ENCODE measurements at places on chromosomes 6 and 20.

- H3K4me3 ChIP-seq = peak overlapping the region; percentile 26
- no peaks in the 10 kb centered on the region for H3K27me3 ChIP-seq
- DNase-seq = peak; percentile 89
- H3K36me3 ChIP-seq = peaks cover 8% of the 10 kb centered on the region
- H3K27ac ChIP-seq = peak overlapping the region; percentile 93
- peaks cover 91% of the 10 kb centered on the region for H3K4me1 ChIP-seq
These were observed 199.7 kb upstream of the KCNQ5 start for GRCh38 chr6:72422171-72422570.

- no peak overlapping the region for H3K4me3 ChIP-seq
- DNase-seq = no peak
- H3K27ac ChIP-seq = no peak overlapping the region
- no peaks in the 10 kb centered on the region for H3K36me3 ChIP-seq
- H3K4me1 ChIP-seq = no peaks in the 10 kb centered on the region
These were observed 12.4 kb upstream of the DEFB118 start for GRCh38 chr20:31355981-31356380.

GRCh38 chr6:153162646-153163045 lies 31.6 kb upstream of the RGS17 start:
- no peaks in the 10 kb centered on the region for H3K36me3 ChIP-seq
- no peak overlapping the region for H3K4me3 ChIP-seq
- H3K27me3 ChIP-seq = peaks cover 4% of the 10 kb centered on the region
- no peak for DNase-seq
- H3K27ac ChIP-seq = no peak overlapping the region

DNA sequence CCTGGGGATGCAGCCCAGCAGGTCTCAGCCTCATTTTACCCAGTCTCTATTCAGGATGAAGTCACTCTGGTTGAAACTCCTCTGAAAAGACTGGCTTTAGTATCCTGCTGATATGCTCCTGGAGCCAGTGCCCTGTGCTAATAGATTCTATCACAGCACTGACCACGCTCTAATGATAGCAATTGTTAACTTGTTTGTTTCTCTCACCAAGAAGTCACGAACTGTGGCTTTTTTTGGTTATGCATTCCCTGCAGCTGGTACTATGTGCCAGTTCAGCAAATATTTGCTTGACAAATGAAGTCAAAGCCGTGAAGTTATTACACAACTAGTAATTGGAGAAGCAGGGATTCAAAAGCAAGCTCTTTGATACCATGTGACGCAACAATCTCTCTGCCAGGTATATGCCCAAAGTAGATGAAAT lies 754.6 kb downstream of the KIF16B start:
- no peak for DNase-seq
- H3K4me1 ChIP-seq = no peaks in the 10 kb centered on the region
- H3K4me3 ChIP-seq = no peak overlapping the region
- H3K27ac ChIP-seq = no peak overlapping the region

DNA sequence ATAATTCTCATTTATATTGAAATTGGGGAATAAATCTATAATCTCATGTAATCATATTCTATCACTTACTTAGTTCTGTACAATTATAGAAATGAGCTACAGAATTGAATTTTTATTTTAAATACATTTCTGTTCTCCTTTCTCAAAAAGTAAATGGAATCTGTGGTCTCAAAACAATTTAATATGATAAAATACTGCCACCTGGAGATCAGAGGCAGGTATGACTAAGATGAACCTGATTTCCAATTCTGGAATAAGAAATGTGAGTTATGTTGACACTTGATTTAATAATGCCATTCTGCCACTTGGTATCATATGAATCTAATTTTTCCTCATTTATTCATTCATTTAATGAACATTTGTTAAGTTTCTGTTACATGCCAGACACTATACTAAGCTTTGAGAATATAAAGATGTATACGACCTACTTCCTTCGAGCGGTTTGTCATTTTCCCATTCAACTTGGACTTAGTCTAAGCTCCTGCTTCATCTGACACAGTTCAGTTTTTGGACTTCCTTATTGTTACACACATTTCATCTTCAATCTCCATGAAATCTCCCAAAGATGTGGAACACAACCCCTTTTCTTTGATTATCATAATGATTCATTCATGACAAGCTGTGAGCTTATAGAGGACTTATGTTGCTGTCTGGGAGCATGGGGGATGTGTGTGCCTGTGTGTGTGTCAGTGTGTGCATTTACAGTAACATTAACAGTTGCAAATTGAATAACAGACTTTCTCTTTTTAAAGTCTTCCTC lies 7.5 kb upstream of the CCDC28A start:
- H3K4me3 ChIP-seq = no peak overlapping the region
- no peaks in the 10 kb centered on the region for H3K27me3 ChIP-seq
- H3K4me1 ChIP-seq = peaks cover 35% of the 10 kb centered on the region
- peak; percentile 46 for DNase-seq
- H3K27ac ChIP-seq = peak overlapping the region; percentile 32
- H3K36me3 ChIP-seq = no peaks in the 10 kb centered on the region

DNA sequence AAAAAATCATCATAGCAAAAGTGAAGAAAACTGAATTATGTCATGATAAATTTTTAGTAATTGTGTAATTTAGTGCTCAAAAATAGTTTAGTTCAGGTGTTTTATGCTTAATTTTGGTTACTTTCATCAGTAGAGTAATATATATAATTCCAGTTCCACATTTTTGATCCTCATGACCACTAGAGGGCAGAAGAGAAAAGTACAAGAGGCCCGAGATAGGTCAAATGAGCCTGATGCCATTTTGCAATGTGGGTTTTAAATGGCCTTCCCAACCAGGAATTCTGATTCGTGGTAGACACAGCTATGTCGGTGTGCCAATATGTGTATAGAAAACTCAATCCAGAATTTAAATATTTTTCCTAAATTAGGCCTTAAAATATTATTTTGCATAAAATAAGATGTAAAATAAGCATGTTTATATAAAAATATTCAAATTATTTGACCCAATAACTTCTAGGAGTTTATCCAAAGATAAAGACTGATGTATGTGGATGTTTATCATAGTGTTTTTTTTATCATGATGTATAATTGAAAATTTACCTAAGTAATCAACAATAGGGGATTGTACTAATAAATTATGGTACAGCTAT lies 159.7 kb upstream of the RPS6KA2 start:
- DNase-seq = peak; percentile 62
- peaks cover 1% of the 10 kb centered on the region for H3K27me3 ChIP-seq
- no peaks in the 10 kb centered on the region for H3K4me1 ChIP-seq
- H3K27ac ChIP-seq = no peak overlapping the region
- H3K36me3 ChIP-seq = no peaks in the 10 kb centered on the region
- H3K4me3 ChIP-seq = no peak overlapping the region

GRCh38 chr20:61332016-61332975 lies 80.2 kb downstream of the CDH4 start:
- H3K36me3 ChIP-seq = peaks cover 11% of the 10 kb centered on the region
- no peaks in the 10 kb centered on the region for H3K27me3 ChIP-seq
- no peak for DNase-seq

GRCh38 chr6:22062807-22063408 lies 233.9 kb downstream of the PRL start:
- no peak overlapping the region for H3K4me3 ChIP-seq
- no peak for DNase-seq
- no peaks in the 10 kb centered on the region for H3K4me1 ChIP-seq

DNA sequence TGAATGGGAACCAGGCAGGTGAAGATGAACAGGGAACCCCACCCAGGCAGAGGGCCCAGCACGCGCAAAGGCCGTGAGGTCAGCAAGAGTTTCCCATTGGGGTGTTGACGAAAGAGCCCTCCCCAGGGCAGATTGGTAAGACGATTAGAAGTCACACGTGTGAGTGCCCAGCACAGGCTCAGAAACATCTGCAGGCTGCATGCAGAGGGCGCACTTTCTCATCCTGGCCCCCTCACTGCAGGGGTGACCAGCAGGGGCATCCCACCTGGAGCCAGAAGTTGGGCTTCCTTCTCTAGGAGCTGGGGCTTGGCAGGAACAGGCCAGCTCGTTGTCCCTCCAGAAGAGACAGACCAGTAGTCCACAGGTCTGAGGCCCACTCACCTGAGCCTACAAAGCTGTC lies 38.4 kb downstream of the VSTM2L start:
- no peak for DNase-seq
- no peaks in the 10 kb centered on the region for H3K36me3 ChIP-seq
- H3K4me1 ChIP-seq = no peaks in the 10 kb centered on the region

- H3K36me3 ChIP-seq = no peaks in the 10 kb centered on the region
- peaks cover 33% of the 10 kb centered on the region for H3K4me1 ChIP-seq
- no peak for DNase-seq
- no peak overlapping the region for H3K27ac ChIP-seq
These were observed 53.8 kb upstream of the CCDC28A start for GRCh38 chr6:138719744-138720143.

GRCh38 chr6:55675941-55676340 lies 96.9 kb upstream of the HMGCLL1 start:
- no peak overlapping the region for H3K27ac ChIP-seq
- no peaks in the 10 kb centered on the region for H3K4me1 ChIP-seq
- DNase-seq = no peak
- H3K27me3 ChIP-seq = no peaks in the 10 kb centered on the region
- H3K36me3 ChIP-seq = no peaks in the 10 kb centered on the region

DNA sequence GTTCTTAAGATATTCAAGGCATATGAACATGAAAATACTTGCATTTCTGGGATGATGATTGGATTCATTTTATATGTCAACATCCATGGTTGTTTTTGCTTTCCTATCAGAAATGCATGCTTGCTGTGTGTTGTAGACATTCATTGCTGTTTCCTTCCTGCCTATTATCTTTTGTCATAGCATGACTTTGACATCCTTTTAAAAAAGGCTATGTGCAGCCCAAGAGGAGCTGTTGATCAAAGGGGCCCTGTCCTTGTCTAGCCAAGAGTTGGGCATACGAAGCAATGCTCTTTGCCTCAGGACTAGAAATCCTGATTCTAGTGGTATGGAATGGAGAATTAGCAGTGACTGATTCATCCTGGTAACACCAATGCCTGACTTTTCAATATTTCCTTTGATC lies 143.1 kb downstream of the RNF144B start:
- no peak overlapping the region for H3K4me3 ChIP-seq
- peaks cover 6% of the 10 kb centered on the region for H3K4me1 ChIP-seq
- no peak overlapping the region for H3K27ac ChIP-seq
- H3K36me3 ChIP-seq = no peaks in the 10 kb centered on the region

- H3K27me3 ChIP-seq = peaks cover 2% of the 10 kb centered on the region
- no peak overlapping the region for H3K4me3 ChIP-seq
- no peak overlapping the region for H3K27ac ChIP-seq
- DNase-seq = no peak
- H3K36me3 ChIP-seq = no peaks in the 10 kb centered on the region
These were observed 11.0 kb downstream of the ALDH8A1 start for GRCh38 chr6:134938896-134939295.

- H3K4me1 ChIP-seq = peaks cover 7% of the 10 kb centered on the region
- H3K27me3 ChIP-seq = peaks cover 8% of the 10 kb centered on the region
- no peak overlapping the region for H3K4me3 ChIP-seq
- no peak overlapping the region for H3K27ac ChIP-seq
These were observed 28.0 kb upstream of the SYNJ2 start for GRCh38 chr6:157953580-157954091.

- peaks cover 13% of the 10 kb centered on the region for H3K36me3 ChIP-seq
- peaks cover 47% of the 10 kb centered on the region for H3K4me1 ChIP-seq
- H3K27ac ChIP-seq = no peak overlapping the region
- DNase-seq = no peak
These were observed 58.0 kb upstream of the TFB1M start for GRCh38 chr6:155372256-155372655.

GRCh38 chr6:105884426-105884825 lies 201.7 kb upstream of the PRDM1 start:
- no peak overlapping the region for H3K4me3 ChIP-seq
- peaks cover 53% of the 10 kb centered on the region for H3K4me1 ChIP-seq
- H3K27ac ChIP-seq = no peak overlapping the region
- H3K36me3 ChIP-seq = no peaks in the 10 kb centered on the region
- no peak for DNase-seq

GRCh38 chr6:85285114-85285513 lies 164.8 kb upstream of the NT5E start:
- no peak overlapping the region for H3K4me3 ChIP-seq
- H3K4me1 ChIP-seq = no peaks in the 10 kb centered on the region
- H3K27ac ChIP-seq = no peak overlapping the region
- DNase-seq = no peak
- H3K27me3 ChIP-seq = peaks cover 7% of the 10 kb centered on the region

- H3K4me1 ChIP-seq = peaks cover 22% of the 10 kb centered on the region
- peak overlapping the region; percentile 76 for H3K27ac ChIP-seq
- H3K27me3 ChIP-seq = no peaks in the 10 kb centered on the region
- peak; percentile 76 for DNase-seq
These were observed 27.3 kb downstream of the PKIG start for GRCh38 chr20:44609516-44610312.

DNA sequence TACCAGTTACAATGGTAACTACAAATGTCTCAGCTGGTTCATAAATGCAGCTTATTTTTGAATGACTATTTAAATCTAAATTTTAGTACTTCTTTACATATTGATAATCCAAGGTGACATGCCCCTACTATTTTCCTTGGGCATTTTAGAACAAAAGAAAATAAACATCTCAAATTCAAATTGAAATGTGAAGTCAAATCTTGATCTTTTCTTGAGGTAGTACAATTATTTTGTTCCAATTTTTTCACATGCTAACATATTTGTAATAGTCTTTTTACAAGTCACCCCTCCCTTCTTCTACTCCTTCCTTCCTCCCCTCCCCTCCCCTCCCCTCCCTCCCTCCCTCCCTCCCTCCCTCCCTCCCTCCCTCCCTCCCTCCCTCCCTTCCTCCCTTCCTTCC lies 370.1 kb upstream of the MMS22L start:
- H3K36me3 ChIP-seq = no peaks in the 10 kb centered on the region
- H3K4me3 ChIP-seq = no peak overlapping the region
- no peaks in the 10 kb centered on the region for H3K27me3 ChIP-seq
- no peaks in the 10 kb centered on the region for H3K4me1 ChIP-seq
- no peak overlapping the region for H3K27ac ChIP-seq

DNA sequence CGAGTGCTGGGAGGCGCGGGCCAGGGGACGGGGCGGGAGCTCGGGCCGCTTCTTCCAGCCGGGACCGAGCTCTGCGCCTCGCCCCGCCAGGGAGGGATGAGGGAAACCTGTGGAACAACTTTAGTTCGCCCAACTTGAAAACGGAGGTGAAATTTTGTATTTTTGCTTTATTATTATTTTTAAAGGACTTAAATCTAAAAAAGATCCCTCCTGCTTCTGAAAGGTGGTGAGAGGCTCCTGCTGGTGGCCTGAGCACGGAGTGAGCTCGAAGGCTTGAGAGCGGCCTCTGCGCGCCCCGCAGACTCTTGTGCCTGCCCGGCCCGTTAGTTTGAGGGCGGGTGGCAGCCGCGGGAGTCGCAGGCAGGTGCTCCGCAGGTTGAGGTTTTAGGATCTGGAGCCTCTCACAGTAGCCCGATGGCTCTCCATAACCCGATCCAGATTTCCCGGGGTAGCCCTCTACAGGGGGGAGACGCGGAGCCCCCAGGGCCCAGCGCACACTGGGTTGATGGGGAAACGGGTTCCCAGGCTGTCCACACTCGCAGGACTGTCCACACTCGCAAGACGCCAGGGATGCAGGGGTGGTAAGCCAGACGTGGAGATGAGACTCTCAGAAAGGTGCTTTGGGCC lies 46.2 kb upstream of the SUPT3H start:
- H3K27ac ChIP-seq = peak overlapping the region; percentile 46
- no peak for DNase-seq
- peaks cover 11% of the 10 kb centered on the region for H3K36me3 ChIP-seq

Measured in HFFc6 (cell line).